Adipocyte (in vitro differentiated cells): ENCODE measurements at places on chromosomes 2 and 18.

DNA sequence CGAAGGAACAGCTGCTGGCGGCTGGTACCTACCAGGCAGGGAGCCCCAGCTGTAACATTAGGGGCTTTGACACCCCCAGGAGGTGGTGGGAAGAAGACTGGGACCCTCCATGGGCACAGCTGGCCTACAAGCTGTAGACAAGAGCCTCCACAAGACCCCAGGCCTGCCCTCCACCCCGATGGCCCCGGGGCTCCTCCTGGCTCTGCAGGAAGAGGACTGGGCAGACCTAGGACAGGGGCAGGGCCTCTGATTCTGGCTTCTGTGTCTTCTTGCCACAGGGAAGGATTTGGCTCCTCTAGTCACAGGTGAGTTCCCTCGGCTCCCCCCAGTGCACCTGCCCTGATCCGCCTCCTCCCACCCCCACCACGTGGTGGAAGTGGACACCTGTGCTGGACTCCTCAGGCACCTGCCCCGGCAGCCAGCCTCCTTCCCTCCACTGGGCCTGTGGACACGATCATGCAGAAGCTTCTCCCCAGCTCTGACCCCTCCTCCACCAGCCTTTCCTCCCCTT lies 53.4 kb upstream of the ODC1 start:
- DNase-seq = no peak

DNA sequence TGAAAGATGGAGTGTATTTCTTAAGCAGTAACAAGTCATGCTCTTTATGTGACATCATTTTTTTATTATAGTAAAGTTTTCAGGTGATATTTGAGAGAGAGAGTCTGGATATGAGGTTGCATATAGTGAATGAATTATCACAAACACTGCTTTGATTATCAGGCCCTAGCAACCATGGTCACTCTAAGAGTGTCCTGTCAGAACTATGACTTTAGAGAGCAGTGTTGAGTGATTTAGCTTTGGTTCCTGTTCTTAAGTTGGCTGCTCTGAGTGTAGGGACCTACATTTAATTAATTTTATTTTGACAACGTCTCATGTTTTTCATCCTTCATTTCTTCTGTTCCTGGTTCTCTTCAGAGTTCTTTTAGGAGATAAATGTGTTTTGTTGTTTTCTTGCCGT lies 275.5 kb downstream of the KCNJ3 start:
- no peak for DNase-seq

GRCh38 chr2:9552219-9553178 lies 3.1 kb downstream of the ADAM17 start:
- peak; percentile 94 for DNase-seq

DNA sequence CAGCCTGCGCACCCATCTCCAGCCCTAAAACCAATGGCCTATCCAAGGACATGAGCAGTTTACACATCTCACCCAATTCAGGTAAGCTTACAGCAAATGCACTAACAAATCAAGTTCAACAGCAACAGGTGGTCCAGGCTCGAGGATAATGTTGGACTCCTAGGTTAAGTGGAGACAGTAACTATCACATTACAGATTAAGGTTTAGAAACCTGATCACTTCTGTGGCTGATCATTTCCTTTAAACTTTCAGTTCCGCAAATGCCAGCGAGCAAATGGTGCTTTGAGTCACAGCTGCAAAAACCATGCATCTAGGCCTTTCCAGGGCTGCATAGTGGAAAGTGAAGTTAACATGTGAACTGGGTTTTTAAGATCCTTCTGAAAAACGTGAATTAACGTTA lies 259.4 kb downstream of the GBX2 start:
- DNase-seq = no peak

- DNase-seq = no peak
Observed at GRCh38 chr2:26850505-26850904, 2.6 kb downstream of the DPYSL5 start.

GRCh38 chr18:55354795-55355194 lies 233.2 kb downstream of the TCF4 start:
- no peak for DNase-seq

GRCh38 chr2:150697596-150697995 lies 210.1 kb upstream of the RND3 start:
- peak; percentile 54 for DNase-seq

GRCh38 chr18:48073211-48073930 lies 142.9 kb upstream of the SMAD2 start:
- DNase-seq = peak; percentile 42

- no peak for DNase-seq
Observed at GRCh38 chr2:108586116-108586515, 51.8 kb downstream of the LIMS1 start.

DNA sequence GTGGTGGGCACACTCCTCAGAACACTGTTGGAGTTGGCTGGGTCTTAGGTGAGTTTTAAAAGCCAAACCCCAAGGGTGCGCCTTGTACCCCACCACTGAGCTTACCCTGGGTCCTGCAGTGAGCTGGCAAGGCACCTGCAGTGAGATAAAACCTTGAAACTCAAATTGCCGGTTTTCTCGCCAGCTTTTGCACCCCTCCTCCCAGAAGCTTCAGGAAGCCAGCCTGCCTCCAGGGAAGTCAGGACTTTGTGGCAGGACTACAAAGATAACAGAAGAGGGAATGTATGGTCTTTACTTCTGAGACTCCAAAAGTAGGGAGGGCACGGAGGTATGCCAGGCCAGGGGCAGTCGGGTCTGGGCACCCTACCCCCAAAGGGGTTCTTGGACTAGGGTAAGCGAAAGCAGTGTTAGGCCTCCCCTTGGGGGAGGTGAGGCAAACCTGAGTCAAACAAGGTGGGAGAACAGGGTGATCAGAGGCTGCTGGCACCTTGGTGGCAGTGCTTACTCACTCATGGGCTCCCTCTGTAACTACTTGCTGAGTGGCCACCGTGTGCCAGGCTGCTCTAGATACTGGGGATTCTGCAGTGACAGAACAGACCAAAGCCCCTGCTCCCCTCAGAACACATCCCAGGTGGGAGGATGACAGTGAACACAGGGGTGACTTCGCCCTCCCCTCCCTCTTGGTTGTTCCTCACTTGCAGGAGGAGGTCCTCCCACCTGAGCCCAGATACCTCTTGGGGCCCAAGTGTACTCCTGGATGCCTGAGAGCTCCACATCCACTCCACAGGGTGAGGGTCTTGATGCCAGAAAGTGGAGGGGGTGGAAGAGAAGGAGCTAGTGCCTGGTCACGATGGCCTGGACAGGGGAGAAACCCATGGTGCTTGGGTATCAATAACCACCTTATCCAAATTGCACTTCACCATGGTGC lies 69.3 kb upstream of the RGPD5 start:
- DNase-seq = no peak

- peak; percentile 21 for DNase-seq
Observed at GRCh38 chr2:178386986-178387597, 63.9 kb downstream of the PRKRA start.

DNA sequence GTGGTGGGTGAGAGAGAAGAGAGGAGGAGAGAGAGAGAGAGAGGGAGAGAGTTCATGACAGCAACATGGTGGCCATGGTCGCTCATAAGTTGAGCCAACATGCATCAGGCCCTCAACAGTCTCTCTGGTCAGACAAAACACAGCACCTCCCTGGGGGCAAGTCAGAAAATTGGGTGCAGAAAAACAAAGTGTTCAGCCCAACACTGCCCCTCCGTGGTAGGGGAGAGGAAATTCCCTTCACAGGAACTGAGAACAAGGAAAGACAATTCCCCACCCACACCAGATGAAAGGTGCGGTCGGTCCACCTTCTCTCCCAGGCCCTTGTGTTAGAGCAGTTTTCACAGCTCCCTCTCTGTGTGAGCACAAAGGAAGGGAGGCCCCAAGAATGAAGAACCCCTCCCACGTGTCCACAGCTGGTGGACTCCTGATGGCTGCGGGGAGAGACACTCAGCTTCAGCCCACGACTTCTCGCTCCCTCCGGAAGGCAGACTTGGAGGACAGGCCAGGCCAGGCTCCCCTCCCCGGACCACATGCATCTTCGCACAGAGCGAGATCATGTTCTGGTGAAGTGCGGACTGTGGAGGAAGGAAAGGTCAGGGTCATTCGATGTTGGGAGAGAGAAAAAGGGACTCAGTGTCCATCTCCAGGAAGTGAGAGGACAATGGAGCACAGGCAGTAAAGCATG lies 181.7 kb downstream of the ANAPC1 start:
- DNase-seq = peak; percentile 71

DNA sequence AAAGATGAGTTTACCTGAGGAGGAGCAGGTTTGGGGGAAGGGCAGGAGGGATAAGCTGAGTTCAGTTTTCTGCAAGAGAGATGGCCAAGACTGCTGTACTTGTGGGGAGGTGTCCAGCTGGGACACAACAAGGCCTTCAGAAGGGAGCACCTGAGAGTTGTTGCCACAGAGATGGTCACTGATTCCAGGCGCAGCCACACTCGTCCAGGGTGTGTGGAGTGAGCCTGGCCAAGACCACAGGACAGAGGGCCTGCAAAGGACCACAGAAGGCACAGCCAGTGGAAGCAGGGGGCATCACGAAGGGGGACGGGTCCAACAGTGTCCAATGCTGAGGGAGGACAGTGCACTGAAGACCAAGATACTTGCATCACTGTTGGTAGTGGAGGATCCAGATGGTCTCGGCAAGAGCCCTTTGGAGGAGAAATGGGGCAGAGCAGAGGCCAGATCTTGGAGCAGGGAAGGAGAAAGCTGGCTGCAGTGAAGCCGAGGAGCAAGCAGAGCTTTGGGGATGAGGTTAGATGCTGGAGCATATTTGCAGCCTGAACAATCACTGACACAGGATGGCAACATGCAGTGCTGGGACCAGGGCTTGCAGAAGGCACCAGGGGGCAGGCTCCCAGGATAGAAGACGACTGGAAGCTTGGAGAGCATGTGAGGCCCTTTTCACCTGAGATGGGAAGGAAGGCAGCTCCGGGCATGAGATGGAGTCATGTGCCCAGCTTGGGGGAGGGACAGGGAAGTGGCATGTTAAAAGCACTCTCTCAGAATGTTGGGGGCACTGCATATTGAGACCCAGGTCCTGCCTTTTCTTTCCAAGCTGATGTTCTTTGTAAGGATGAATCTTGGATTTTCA lies 214.0 kb downstream of the CYP26B1 start:
- DNase-seq = no peak

GRCh38 chr2:58870704-58871103 lies 629.6 kb upstream of the FANCL start:
- DNase-seq = no peak

GRCh38 chr2:12178289-12179080 lies 432.1 kb downstream of the LPIN1 start:
- DNase-seq = no peak

GRCh38 chr2:142188562-142188961 lies 57.7 kb upstream of the LRP1B start:
- no peak for DNase-seq

DNA sequence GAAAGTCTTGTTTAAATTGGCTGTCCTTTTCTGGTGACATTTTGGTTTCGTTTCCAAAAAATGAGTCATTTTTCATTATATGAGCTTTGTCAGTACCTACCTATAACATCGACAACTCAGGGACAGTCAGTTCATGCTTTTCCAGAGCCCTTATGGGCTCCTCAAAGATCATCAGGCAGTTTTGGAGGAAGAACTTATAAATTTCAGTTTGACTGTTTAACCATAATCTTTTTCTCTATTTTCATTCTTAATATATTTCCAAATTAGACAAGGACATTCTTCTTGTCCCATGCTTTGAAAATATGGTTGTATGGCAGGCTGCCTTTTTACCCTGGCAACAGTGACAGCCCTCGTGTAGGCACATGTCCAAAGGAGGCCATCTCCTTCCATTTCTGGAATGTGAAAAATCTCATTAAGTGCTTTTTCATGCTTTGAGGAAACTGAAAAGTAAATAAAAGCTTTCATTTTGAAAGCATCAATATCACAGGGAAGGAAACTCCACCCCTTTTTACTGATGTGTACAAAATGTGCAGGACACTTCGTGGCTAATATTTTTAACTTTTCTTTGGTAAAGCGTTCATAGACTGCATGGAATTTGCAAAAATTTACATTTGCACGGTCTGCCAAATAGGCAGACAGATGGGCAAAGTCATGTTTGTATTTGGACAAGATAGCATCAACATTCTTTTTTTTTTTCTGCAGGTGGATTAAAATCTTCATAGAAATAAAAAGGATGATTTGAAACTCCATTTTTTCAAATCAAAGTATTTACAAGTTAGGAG lies 7.2 kb upstream of the PROC start:
- peak; percentile 81 for DNase-seq

DNA sequence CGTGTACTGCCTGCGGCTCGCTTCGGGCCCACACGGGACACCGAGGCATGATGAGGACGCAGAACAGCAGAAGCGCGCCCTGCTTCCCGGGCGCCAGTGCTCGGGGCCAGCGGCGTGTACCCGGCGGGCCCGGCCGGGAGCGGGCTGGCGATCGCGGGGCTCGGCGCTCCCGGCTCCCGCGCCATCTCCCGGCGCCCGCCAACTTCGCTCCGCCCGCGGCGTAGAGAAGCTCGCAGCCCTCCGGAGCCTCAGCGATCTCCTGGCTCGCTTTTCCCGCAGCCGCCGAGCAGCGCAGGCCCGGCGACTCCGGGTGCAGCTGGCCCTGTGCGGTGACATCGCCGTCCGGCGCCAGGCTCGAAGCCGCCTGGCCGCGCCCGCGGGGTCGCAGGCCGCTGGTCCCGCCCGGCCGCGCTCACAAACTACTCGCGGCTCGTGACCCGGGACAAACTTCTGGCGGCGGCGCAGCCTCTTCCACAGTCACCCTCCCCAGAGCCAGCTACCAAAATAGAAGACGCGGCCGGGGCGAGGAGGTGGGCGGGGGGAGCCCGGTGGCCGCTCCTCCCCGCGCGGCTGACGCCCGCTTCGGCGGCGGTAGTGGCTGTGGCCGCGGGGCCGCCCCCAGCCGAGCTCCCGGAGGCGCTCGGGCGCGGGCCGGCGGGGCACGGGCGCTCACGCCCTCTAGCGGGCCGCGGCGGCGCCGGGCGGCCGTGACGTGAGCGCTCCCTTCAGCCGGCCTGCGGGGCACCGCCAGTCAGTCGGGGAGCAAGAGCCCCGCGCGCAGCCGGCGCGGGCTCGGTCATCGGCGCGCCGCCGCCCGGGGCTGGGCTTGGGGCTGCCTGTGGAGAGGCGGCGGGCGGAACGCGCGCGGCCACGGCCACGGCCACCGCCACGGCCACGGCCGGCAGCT lies at the start of gene PTPRM:
TSS of gene PTPRM (plus strand) at position 750 of the 907 bp plus-strand sequence. CDS start 503 bp downstream, outside the sequence.
- peak; percentile 96 for DNase-seq

- DNase-seq = no peak
Observed at GRCh38 chr2:114008720-114009119, 118.8 kb downstream of the ACTR3 start.

DNA sequence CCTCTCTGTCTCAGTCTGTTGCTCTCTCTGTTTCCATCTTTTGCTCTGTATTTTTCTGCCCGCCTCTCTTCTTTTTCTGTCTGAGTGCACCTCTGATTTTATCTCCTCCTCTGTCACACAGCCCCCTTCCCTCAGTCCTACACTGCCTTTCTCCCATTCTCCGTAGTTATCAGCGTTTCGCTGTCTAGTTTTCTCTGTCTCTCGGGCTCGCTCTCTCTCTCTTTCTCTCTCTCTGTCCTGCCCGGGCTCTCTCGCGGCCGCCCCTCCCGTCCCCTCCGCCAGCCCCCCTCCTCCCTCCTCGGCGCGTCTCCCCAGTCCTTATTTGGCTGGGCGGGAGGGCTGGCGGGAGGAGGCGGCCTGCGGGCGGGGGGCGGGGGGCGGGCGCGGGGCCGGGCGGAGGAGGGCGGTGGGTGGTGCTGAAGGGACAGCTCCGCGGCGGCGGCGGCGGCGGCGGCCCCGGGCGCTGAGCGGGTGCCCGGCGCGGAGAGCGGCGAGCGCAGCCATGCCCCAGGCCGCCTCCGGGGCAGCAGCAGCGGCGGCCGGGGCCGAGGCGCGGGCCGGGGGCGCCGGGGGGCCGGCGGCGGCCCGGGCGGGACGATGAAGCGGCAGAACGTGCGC lies at the start of gene KCNK3:
TSS of gene KCNK3 (plus strand) at position 444 of the 618 bp plus-strand sequence. CDS start at position 598, 154 bp downstream.
- peak; percentile 86 for DNase-seq

GRCh38 chr2:218271487-218271797 lies 1.1 kb downstream of the PNKD start:
- DNase-seq = no peak
